Mucosa of descending colon (tissue), 3 donors: ENCODE measurements at places on chromosomes 7 and 10. TPM values are rescaled to one million over a fixed set of nuclear protein-coding genes. Genes with fewer than 3 reads are reported as not detected.

Gene HSPA12A
- 8.8 TPM for total RNA-seq

Gene PAX4
- total RNA-seq, result 0.96 TPM

Gene GRM3
- not detected for total RNA-seq

Gene KBTBD2
- total RNA-seq, result 30.0 TPM

Gene YWHAG
- total RNA-seq, result 102 TPM

Gene PRTFDC1
- total RNA-seq, result 6.1 TPM

Gene PLEKHS1
- total RNA-seq, result 19.3 TPM

Gene OGDH
- total RNA-seq, result 186 TPM

GRCh38 chr7:6436385-6436685 is 11.4 kb downstream of the DAGLB start:
- DNase-seq, result no peak

- DNase-seq, result no peak
These were observed 118.5 kb downstream of the ITGB8 start for GRCh38 chr7:20449176-20449575.

DNA sequence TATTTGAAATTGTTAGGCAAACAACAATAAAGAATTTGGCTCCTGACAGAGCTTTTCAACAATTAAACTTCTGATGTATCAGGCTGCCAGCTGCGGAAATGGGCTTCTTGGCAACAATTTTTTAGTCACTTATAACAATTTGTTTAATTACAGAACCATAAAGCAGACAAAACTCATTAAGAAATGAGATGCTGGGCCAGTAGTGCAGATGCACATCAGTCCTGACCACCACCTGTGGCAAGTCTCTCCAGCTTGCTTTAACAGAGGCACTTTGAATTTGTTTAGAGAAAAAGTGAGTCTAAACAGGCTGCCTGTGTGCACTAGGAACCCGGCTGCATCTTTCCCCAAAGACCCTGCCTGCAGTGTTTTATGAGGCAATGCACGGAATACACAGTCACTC is 1124.4 kb downstream of the NXPH1 start:
- no peak for DNase-seq

DNA sequence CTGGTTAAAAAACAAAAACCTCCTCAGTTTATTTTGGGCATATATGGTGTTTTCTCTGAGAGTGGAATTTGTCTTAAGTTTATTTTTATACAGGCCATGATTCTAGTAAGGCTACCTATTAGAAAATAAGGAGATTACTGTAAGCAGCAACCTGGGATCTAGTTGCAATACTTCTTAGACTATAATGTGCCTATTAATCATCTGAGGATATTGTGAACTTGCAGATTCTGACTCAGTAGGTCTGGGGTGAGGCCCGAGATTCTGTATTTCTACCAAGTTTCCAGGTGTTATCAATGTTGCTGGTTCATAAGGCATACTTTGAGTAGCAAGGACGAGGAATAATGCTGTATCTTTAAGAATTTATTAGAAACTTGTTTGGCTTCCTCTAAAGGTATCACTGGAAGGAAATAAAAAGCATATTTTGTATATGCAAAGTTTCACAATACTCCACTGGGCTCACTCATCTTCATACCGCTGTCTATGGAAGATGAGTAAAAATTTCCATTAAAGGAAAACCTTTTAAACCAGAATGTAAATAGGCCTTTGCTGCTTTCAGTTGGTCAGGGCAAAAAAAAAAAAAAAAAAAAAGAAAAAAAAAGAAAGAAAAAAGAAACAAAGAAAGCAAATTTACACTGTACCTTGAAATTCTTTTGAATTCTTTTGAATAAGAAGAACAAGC is 105.8 kb downstream of the BMPER start:
- no peak for DNase-seq

DNA sequence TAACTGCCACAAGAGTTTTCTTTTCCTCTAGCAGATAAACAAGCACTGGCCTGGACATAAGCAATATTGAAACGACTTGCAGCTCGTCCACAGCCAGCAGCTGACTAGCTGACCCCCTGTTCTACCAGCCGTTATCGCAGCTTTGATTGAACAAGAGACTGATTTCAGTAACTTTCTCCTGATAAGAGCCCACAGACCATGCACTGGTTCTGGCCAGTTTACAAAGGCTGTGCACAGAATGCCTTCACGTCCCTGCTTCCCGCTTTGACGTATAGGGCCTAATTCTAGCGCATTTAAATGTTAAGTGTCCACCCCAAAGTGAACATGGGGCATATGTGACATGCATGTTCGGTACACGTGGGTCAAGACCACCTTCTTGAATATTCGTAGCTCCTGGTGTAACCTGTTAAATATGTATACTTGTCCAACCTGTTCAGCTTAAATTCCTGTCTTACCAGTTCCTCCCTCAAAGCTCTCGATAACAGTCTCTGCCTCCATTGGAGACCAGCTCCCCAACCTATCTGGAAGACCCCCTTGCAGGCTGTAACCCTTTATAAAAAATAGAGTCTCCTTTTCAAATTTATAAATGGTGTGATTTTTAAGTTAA is 69.2 kb downstream of the LYZL1 start:
- DNase-seq, result no peak

DNA sequence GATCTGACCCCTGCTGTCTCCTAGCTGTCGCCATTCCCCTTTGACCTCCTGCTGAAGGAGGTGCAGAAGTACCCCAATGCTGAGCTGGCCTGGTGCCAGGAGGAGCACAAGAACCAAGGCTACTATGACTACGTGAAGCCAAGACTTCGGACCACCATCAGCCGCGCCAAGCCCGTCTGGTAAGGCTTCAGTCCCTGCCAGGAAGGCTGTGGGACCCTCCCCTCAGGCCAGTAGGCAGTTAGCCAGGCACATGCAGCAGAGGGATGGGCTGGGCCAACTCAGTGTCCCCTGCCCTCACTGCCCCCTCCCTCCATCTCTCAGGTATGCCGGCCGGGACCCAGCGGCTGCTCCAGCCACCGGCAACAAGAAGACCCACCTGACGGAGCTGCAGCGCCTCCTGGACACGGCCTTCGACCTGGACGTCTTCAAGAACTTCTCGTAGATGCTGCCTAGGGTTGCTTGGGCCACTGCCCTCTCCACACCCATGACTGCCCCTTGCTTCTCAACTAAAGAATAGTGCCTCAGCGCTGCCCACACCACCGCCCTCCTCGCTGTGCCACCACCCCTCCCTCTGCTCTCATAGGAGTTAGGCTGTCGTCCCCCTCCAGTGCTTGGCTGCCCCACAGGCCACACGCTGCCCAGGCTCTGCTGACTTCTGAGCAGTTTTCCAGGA is 41.0 kb upstream of the ZMIZ2 start:
- DNase-seq, result no peak

DNA sequence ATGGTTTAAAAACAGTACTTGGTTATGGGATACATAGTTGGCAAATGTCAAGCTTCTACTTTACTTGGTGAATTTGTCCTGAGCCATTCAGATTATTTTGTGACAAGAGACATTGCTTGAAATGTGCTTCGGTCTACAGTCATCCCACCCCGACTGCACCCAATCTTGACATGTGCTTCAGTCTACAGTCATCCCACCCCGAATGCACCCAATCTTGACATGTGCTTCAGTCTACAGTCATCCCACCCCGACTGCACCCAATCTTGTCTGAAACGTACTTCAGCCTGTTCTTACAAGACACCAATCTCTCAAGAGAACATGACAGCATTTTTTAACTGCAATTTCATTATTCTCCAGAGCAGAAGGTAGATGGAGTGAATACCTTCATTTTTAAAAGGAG is 47.8 kb downstream of the PRKCQ start:
- no peak for DNase-seq

- no peak for DNase-seq
These were observed 97.0 kb upstream of the FAM20C start for GRCh38 chr7:95180-95862.

- no peak for DNase-seq
These were observed 1053.9 kb downstream of the KCNMA1 start for GRCh38 chr10:76583711-76584161.

GRCh38 chr7:65449505-65449852 is 75.8 kb downstream of the ZNF92 start:
- no peak for DNase-seq

GRCh38 chr10:66747451-66747850 is 178.4 kb upstream of the LRRTM3 start:
- DNase-seq, result no peak

DNA sequence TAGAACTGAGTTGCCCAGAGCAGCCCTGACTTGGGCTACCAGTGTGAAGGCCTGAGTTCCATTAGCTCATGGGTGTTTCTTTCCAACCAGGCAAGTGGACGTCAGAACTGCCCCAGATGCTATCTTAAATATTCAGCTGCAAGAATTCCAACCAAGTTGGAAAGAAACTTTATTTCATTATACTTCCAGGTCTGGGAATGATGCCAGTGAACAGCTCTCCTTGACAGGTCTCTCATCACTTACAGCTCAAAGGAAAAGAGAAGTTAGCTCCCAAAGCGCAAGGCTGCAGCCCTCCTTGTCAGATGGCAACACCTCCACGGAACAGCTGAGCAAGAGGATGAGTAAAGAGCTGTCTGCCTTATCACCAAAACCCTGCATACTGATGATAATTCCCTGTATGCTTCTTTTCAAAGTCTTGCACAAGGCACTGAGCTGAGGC is 255.5 kb upstream of the AOAH start:
- DNase-seq, result no peak

DNA sequence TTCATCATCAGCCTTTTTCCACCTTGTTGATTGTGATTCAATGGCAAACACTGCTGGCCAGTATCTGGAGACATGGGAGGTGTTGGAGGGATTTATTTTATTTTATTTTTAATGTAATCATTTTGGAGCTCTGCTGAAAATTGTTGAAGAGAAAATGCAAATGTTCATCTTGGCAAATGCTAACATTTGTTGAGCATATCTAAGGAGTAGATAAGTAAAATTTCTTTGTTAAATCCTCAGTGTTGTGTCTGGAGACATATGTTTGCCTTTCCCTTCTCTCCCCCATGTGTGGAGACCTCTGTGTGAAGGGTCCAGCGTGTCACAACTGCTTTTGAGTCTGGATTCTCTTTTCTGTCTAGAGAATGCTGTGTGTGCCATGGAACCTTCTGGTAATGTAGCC is 300.3 kb downstream of the FZD1 start:
- no peak for DNase-seq

DNA sequence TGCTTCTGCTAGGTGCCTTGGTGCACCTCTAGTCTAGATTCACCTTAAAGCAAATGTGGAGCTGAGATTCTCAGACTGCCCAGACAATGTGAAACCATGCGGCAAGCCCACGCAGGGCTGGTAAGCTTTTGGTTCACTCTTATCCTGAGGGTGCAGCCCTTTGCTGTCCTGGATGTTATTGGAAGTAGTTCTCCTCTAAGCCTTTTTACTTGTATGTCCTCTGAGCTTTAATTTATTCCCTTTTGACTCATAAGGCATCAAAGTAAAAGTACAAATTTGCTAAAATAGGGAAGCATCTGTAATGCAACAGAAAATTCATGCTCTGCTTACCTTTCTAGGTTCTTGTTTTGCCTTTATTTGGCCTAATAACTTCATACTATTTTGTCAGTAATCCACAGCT is 186.8 kb downstream of the MACC1 start:
- no peak for DNase-seq

DNA sequence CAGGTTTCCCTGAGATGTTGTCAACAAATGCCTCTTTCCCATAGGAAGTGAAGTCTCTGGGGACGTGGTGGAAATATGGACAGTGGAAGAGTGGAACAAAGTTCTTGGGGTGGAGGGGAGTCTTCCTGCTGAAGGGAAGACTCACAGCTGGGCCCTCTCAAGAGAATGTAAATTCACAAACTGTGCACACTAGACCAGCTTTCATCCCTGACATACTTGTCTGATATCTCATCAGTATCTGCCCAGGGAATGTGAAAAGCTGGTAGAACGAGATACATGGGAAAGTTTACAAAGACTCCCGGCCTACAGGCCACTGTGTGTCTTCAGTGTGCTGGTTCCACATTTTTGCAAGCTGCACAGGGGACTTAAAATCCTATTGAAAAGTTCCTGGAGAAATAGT is 16.7 kb upstream of the CCDC3 start:
- DNase-seq, result no peak

DNA sequence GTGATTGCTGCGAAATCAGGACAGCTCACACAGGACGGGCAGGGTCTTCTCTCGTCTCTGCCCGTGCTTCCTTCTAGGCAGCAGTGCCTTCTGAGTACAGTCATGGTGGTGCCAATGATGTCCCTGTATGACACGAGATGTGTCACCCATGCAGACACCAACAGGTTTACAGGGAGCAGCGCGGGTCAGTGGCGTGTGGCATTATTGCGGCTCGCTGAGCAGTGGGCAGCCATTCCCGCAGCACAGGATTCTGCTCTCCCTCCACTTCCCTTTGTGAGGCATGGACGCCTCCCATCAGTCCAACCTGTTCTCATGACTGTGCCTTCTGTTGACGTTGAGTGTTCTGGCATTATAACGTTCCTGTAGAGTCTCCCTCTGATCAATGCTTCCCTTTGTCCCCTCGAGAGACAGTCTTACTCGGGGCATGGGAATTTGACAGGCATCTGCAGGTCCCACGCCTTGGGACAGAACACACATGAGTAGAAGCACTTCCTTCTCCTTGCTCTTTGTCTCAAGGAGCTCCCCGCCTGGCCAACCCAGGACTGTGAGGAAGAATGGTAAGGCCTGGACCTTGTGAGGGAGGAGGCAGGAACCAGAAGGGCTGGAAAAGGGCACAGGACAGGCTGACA is 219.5 kb downstream of the PAXIP1 start:
- no peak for DNase-seq

GRCh38 chr10:124579011-124579399 is 117.4 kb downstream of the LHPP start:
- DNase-seq, result peak; percentile 11

- DNase-seq, result no peak
These were observed 134.6 kb downstream of the TEX36 start for GRCh38 chr10:125548356-125548755.

DNA sequence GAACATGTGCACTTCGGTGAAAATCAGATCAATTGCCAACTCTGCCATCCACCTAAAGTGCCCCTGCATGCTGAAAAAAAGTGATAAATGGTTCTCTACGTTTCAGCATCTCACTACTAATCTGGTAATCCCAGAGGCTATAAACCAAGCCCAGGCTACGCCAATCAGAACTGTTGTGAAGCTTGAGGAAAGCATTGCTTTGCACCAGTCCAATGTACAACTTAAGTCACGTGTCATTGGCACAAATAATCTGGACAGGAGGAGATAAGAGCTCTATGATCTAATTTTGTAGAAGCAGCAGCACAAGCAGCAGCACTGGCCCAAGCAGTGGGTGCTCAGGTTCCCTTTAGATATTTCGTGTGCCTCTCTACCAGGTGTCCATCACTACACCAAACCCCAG is 4.4 kb upstream of the EGR2 start:
- DNase-seq, result no peak

GRCh38 chr7:56092789-56093531 is at the start of gene PHKG1:
TSS of gene PHKG1 (minus strand) at chr7:56092952. CDS start at chr7:56088941, 4,011 bp downstream.
- peak; percentile 62 for DNase-seq
